NCI-H1436 (cell line): ENCODE measurements at places on chromosomes 2 and 18.

DNA sequence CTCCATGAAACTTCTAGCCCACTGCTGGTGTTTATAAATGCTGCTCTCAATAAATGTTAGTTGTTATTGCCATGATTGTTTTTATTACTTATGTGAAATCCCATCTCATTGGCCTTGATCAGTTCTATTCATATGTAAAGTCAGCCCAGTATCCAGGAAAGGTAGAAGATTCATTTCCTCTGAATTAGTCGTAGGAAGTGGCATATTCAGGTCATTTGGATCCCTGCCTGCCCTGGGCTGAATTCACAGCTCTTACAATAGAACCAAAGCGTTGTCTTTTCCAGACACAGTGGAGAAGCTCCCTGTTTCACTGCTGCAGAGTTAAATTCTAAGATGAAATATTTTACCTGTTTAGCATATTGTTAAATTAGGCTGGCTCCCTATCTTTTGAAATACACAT lies 70.3 kb downstream of the MAIP1 start:
- DNase-seq = no peak

- no peak for DNase-seq
These were observed 82.9 kb downstream of the ZCCHC2 start for GRCh38 chr18:62605685-62606084.

DNA sequence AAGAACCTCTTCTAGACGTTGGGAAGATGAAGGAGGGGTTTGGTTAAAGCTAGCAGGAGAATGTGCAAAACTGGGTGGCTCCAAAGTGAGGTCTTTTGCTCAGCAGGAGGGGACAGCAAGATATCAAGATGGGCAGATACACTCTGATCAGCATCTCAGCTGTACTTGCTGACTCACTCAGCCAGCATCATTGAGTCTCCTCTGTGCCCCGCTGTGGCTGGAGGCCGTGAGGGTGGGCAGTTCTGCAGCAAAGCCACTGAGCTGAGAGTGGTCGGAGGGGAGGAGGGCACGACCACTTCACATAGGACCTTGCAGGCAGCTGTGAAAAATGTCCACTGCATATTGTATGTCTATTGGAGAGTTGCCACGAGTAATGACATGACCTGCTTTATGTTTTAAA lies 152.0 kb downstream of the CAPN13 start:
- no peak for DNase-seq

GRCh38 chr2:63057249-63058143 lies 6.9 kb downstream of the OTX1 start:
- DNase-seq = no peak

- no peak for DNase-seq
These were observed 358.9 kb downstream of the TNS1 start for GRCh38 chr2:217643789-217644301.

- no peak for DNase-seq
These were observed 50.7 kb downstream of the DAPL1 start for GRCh38 chr2:158845859-158846258.
